ENCODE measurements at places on chromosomes 11 and 22.

DNA sequence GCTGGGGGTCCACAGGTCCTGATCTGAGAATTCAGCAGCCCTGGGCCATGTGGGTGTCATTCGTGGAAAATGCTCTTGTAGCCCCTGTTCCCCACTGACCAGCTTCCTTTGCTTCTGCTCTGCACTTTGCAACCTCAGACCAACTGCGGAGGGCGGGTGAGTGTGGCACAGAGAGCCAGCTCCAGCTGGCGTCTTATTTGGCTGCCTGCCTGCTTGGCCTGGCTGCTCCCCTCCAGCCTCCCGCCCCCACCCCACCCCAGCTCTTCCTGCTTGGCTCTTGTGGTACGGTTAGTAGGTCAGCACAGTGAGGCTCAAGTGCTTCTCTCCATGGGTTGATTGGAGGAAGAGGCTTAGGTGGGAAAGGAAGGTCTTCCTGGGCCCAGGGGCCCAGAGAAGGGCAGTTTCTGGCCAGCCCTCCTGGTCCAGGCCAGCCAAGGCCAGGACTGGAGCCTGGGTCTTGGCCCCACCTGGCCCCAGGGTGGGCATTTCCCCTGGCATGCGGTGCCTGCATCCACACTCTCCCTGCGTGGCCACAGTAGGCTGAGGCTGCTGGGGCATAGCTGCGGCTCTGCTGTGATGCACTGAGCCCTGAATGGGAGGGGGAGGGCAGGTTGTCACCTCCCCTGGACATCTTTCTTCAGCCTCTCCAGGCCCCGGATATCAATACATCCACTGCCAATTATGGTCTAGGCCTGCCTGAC lies 26.5 kb downstream of the MYO7A start:
- DNase-seq: no peak

DNA sequence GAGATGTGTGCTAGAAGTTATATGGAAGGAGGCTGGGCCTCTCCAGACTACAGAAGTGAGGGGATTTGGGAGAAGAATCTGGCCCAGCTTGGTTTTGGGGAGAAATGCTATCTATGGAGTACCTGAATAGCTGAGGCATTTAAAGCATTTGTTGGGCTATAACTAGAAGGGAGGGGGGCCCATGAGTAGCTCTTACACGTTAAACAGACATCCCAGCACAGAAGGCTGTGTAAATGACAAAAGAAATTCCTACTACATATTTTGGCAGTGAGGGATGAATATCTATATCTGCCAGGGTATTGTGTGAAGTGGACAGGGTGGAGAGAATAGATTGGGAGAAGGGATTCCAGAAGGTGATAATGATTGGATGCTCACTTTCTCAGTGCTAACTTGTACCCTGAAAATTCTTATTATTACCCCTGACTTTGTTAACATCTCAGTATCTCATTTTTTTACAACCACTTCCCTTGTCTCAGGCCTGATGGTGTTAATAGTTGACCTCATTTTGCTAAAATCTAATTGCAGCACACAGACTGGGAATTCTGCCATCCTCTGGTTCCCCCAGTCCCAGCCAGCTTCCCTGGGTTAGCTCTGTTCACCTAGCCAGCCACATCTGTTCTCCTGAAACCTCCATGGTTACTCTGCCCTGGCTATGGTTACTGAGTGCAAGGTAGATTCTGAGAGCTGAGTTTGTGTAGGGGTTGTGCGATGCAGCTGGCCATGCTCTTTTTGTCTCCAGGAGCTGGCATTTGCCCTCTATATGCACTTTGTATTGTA lies 28.8 kb upstream of the RRM1 start:
- DNase-seq: no peak

DNA sequence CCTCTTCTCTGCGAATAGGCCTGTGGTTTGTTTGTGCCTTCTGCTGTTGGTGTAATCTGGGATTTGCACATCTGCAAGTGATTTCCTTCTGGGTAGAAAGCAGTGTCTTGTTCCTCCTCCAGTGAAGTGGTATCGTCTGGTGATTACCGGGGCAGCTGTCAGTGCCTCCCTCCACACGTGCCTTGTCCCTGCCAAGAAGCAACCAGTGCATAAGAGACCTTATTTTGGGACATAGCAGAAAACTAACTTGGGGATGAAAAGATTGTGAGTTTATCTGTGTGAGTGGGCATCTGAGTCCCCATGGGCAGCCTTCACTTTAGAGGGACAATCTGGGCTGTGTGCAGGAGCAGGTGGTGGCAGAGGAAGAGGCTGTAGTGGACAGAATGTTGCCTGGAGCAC lies 71.5 kb upstream of the SORL1-AS1 start:
- no peak for DNase-seq

DNA sequence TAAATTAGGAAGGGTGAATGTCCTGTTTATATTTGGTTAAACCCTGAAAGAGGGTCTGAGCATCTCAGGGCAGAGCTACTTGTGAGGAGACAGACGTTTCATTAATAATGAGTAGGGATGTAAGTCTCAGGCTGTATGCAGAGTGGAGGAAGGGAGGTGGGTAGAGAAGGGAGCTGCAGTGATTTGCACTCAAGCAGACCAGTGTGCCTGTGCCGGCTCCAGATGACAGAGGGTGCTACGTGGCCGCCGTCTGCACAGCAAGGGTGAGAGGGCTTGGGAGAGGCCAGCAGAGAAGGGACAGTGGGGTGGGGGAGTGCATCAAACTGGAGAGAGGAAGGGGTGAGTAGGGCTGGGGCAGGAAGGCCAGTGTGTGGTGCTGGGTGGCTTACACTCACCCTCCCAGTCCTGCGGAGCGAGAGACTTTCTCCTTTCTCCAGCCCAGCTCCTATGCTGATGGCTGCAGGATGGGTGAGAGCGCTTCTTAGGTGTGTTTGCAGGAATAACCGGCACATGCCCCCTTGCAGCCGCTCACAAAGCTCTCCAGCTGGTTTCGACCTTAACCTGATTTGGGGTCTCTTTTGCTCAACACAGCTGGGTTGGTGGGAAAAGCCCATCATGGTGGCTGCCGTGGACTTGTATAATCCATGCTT lies 130.6 kb downstream of the ST3GAL4 start:
- no peak for DNase-seq

DNA sequence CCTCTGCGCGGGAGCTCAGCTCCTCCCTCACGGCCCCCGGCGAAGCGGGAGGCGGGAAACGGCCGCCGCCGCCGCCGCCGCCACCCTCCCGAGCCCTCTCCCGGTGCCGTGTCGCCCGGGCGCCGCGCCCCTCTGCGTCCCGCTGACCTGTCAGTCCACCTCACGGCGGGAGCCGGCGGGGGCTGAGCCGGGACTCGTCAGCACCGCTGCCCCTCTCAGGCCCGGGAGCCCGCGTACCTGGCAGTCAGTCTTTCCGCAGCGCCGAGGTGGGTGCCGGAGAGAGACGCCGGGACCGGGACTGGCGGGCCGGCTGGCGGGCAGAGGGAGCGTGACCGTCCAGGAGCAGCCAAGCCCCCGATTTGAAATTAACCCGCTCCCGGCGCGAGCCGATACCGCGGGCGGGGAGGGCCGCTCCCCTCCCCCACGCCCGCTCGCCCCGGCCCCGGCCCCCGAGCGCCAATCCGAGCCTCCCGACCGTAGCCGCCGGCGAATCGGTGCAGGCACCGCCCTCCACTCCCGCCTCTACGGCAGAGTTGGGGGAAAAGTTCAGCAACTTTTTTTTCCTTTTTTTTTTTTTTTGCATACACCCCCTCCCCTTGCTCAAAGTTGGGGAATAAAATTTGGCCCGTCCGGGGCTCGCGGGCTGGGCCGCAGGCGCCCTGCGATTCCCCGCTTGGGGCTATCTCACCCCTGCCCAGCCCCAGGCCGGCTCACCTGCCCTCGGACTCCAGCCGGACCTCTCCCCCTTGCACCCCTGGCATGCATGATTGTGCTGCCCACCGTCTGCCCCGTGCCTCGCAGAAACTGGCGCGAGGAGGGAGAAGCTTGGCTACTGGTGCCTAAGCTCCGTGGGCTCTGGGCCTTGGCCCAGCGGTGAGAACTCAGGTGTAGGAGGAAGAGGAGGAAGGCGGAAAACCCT lies 774 bp upstream of the E2F8 start:
- peak; percentile 48 for DNase-seq

DNA sequence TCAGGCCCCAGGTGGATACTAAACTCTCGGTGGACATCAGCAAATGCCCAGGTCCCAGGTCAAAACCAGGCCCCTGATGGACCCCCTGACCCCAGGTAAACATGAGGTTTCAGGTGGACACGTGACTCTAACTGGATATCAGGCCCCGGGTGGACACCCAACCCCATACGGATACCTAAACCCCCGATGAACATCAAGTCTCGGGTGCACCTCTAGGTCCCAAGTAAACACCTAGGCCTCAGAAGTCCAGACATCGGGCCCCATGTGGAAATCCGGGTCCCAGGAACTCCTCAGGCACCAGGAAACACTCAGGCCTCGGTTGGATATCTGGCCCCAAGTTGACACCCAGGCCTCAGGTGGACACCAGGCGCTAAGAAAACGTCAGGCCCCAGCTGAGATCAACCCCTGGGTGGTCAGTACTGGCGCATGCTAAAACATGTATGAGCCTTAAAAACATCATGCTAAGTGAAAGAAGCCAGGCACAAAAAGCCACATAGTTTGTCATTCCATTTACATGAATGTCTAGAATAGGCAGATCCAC lies 54.4 kb upstream of the SEPTIN5 start:
- DNase-seq: no peak

DNA sequence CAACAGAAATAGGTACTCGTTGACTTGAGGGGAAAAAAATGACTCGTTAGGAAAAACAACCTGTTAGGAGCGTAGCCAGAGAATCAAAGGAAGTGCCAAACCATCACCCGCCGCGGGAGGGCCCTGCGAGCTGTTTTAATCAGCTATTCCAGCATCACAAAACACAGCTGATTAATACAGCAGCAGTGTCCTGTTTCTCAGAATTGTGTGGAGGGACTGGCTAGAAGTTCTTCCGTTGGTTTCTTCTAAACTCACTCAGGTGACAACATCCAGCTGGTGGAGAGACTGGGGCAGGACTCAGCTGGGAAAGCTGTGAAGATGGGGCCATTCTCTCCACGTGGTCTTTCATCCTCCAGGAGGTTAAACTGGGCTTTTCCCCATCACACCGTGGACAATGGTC lies 28.0 kb downstream of the HSPA8 start:
- DNase-seq: peak; percentile 26

DNA sequence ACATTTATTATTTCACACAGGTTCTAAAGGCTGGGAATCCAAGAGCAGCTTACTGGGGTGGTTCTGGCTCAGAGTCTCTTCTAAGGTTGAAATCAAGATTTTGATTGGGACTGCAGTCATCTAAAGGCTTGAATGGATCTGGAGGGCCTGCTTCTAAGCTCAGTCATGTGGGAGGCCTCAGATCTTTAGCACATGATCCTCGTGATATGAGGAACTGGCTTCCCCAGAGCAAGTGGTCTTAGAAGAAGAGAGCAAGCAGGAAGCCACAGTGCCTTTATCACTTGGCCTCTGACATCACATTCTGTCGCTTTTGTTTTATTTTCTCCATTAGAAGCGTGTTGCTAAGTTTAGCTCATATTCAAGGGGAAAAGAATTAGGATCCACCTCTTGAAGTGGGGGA lies 88.9 kb downstream of the ARFGAP2 start:
- DNase-seq: no peak

DNA sequence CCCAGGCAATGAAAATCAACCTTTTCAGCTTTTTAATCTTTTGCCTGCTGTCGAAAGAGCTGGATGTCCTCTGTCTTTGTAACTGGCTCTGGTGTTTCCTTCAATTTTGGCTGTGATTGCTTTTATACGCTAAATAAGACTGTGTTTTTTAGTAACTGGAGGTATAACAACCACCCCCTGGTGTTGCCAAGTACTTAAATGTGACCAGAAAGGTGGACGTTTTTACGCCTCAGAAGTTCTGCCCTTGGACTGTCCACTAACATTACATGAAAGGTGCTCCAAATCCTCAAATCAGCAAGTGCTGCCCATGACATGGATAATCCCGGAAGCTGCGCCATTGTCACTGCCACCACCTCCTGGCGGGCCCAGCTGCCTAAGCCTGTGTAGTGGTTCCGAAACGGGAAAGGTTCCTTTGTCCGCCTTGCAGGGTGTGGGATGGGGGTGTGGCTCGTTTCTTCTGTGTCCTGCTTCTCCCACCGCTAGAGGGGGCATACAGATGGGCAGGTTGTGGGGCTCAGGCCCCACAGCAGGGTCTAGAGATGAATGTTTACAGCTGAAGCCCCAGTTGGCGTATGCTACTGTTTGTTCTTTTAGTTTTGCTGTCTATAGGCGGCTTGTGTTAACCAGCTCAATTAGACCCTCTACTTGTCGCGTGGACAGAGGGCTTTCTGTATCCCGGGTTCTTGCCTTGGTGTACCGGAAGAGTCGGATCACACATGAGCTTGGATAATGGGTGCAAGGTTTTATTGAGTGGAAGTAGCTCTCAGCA lies 82.2 kb upstream of the SEPTIN5 start:
- peak; percentile 9 for DNase-seq

- DNase-seq: peak; percentile 50
Measured at GRCh38 chr11:125345421-125346178, 150.5 kb downstream of the FEZ1 start.

- no peak for DNase-seq
Measured at GRCh38 chr11:58933661-58934060, 5.6 kb upstream of the GLYATL1 start.

DNA sequence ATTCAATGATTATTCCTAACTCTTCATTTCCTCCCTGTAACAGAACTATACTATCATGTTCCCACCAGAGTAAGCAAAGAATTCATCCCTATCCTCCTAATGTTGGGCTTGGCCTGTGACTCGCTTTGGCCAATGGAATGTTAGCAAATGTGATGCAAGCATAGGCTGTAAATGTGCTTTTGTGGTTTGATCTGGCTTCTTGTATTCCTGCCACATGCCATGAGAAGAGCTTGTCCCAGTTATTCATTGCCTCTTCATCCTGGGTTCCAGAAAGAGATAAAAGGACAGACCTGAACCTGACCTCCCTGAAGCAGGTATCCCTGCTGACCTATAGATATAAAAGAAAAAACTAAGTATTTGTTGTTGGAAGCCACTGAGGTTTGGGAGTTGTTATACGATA lies 51.0 kb downstream of the SYTL2 start:
- peak; percentile 88 for DNase-seq

GRCh38 chr11:66894141-66894540 lies 37.3 kb downstream of the LRFN4 start:
- DNase-seq: no peak

DNA sequence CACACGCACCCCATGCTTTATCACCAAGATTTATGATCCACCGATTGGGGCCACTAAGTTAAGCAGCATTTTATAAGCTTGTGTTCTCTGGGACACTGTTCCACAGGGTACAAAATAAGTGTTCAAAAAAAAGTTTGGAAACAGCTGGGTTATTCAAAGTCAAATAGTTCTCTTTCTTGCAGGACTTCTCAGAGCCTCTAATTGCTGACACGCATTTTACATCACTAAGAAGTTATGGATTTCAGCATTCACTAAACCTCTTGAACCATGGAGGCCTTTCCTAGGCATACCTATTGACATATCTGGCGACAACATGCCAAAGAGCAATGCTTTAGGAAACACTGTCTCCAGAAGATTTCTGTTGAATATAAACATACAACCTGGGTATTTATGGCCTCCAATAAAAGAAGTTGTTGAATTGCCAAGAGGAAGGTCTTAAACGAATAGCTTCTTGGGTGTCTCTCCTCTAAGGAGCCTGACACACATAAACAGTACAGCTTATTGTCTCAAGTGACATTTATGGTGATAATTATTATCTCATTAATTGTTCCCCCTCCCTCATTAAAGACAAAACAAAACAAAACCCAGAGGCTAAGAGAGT lies 147.1 kb upstream of the ARHGAP20 start:
- DNase-seq: no peak

- no peak for DNase-seq
Measured at GRCh38 chr11:50075856-50076255, 43.2 kb downstream of the OR4C45 start.

Measured in kidney tubule cell (primary cell).